ENCODE measurements at places on chromosomes 1 and 21.

GRCh38 chr1:211684791-211685190 is 9.4 kb upstream of the NEK2 start:
- no peak for DNase-seq

DNA sequence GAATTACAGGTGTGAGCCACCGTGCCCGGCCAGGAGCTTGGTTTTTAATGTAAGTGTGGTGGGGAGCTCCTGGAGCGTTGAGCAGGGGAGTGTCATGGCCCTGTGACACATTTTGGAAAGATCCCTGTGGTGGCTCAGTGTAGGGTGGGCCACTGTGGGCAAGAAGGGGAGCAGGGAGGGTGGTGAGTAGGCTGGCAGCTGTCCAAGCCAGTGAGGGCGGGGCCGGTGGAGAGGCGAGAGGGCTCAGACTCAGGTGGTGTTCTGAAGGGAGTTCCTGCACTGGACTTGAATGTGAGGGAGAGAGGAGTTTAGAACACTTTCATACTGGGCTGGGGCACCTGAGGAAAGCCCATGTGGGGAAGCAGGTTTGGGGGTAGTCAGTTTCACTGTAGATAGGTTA is 3.1 kb upstream of the EVA1B start:
- no peak for DNase-seq

- no peak for DNase-seq
These were observed at the start of gene SLC5A9 for GRCh38 chr1:48222501-48223242. SLC5A9 (plus strand) TSS chr1:48222716; CDS start chr1:48222737, 21 bp downstream.

DNA sequence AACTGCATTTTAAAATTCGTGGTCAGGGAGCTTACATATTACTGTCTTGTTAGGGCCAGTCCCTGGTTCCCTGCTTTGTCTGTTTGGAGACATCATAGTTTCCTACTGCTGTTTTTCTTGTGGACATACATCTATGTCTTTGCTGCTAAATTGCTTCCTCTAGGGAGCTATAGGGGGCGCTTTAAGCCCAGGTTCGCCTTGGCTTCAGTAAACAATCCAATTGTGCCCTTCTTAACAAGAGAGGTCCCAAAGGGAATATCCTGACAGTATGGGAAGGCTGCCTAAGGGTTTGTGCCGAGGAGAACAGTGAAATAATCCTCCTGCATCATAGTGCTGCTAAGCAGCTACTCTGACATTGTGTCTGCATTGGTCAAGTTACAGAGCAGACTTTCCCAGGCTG is 112.5 kb downstream of the USH2A start:
- DNase-seq, result peak; percentile 10

- peak; percentile 85 for DNase-seq
These were observed 1.1 kb downstream of the HTR6 start for GRCh38 chr1:19665496-19666465.

DNA sequence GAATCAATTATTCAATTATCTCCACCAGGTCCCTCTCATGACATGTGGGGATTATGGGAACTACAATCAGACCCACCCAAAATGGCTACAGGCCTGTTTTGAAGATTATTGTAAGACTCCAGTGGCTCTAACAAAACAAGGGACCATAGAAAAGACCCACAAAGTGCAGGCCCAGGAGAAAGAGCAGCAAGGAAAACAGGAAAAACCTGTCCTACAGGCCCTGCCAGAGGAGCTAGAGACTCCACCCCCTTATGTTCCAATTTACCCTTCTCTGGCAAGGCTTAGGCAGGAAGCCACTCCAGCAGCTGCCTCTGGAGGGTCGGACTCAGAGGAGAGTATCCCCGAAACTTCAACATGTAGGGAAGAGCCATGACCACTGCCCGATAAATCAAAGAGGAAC is 96.5 kb downstream of the LIPI start:
- peak; percentile 1 for DNase-seq

DNA sequence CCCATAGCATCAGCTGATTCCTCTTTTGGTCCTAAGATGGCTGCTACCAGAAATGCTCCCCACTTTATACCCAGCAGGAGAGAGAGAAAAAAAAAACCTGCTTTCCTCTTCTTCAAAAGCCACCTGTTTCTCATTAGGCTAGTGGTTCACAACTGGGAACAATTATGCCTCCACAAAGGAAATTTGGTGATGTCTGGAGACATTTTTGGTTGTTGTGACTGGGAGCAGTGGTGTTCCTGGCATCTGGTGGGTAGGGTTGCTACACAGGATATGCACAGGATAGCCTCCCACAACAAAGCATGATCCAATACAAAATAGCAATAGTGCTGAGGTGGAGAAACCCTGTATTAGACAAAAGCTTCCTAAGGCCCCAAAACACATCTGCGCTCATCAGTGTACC is 38.5 kb upstream of the SGIP1 start:
- DNase-seq, result no peak

DNA sequence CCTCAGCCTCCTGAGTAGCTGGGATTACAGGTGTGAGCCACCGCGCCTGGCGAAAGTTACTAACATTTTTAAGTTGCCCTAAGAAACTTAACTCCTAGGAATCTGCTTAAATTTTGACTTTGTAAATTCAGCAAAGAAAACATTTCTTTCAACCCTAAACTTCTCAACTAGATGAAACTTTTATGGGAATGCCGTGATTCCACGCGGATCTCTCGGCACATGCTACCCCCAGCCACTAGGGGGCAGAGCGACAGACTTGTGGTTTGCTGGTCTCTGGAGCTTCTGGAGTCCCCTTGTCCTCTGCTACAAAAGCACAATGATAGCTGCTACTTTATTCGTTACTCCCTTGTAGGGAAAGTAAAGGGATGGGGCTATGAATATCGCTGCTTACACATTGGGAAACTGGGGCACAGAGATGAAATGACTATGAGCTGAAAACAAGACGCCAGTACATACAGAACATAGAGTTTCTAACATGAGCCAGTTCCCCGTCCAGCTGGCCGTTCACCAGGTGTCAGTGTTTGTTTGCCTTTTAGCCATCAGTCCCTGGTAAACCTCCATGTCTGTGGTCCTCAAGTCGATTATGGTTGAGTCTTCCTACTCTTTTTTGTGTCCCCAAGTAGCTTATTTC is 114.7 kb downstream of the PBX1 start:
- peak; percentile 75 for DNase-seq

DNA sequence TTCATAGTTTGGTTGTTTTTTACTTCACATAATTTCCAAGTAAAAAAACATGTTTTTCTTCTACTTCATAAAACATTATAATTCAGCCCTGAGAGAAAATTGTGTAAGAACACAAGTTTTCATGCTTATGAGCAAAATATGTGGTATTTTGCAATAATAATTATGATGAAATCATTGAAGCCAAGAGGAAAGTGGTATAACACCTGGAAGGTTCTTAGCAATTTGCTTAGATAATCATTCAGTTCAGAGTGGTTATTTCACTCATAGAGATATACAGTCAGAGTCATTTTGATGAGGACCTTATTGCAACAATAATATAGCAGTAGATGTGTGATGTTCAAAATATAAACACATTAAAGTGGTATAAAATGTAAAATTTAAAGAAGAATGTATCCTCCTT is 94.5 kb downstream of the PLPPR4 start:
- DNase-seq, result no peak

All from H7 (cell line).